ENCODE measurements at places on chromosomes 1 and 21.

DNA sequence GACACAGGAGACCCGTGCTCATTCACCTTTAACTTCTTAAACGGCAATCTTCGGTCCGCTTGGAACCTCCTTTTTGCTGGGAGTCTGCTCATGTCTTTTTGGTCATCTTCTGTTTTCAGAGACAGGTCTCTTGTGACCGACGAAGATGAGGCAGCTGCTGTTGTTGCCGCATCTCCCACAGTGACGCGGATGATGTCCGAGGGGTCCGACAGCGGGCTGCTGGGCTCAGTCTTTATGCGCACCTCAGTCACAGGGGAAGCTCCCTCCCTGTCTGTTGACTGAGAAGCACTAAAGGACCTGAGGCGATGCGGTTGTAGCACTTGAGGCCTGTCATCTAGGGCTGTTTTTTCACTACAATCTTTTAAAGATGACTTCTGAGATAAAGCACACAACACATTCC lies 17.6 kb downstream of the ZBTB21 start:
- DNase-seq, result no peak

- DNase-seq, result no peak
Measured at GRCh38 chr1:184062640-184063286, 11.2 kb downstream of the TSEN15 start.

GRCh38 chr21:16194788-16195537 lies 465.2 kb downstream of the USP25 start:
- no peak for DNase-seq

- no peak for DNase-seq
Measured at GRCh38 chr1:56472860-56473259, 106.5 kb downstream of the PLPP3 start.

DNA sequence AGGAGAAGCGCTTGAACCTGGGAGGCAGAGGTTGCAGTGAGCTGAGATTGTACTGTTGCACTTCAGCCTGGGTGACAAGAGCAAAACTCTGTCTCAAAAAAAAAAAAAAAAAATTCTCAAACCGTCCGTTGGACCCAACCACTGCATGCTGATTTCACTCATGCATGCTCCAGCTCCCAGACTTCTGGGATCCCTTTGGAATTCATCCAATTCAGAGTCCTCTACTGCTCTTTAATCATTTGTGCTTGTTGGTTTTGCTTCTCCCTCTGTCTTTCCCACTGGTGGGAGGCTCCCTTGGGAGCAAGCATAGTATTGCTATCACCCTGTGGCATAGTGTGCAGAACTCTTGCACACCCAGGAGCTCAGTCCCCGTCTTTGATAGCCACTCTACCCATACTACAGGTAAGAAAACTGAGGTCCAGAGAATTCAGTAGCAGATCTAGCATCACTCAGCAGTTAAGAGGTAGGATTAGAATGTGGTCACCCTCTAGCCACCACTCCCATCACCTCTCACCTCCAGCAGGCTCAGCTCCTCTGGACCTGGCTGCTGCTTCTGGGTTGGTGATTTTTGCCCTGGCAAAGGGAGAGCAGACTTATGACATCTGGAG lies 3.1 kb upstream of the LMNA start:
- no peak for DNase-seq

DNA sequence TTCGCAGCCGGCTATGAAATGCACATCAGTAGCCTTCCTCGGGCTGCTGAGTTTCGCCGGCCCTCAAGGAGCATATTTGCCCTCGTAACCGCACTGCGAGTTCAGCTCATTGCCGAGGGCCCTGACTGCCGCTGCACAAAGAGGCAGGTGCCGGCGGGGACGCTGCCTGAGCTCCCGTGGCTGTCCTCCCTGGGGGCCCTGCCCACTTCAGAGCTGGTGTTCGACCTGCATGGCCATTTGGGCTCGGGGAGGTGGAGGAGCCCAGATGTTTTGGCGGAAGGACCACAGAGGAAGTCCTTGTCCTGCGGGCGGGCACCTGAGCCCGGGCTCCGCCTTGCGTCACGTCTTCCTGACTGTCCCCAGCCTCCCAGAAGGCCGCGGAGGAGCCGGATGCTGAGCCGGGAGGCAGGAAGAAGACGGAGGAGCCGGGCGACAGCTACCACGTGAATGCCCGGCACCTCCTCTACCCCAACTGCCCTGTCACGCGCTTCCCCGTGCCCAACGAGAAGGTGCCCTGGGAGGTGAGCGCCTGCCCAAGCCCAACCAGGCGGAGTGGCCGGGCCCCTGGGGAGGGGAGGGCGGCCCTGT lies 29.9 kb upstream of the LRRC3 start:
- DNase-seq, result no peak

GRCh38 chr1:53288002-53288789 lies 39.7 kb downstream of the LRP8 start:
- DNase-seq, result no peak

GRCh38 chr1:32044234-32044633 lies 28.5 kb upstream of the TMEM39B start:
- DNase-seq, result no peak

- DNase-seq, result no peak
Measured at GRCh38 chr1:51044834-51045233, 57.2 kb upstream of the C1orf185 start.

DNA sequence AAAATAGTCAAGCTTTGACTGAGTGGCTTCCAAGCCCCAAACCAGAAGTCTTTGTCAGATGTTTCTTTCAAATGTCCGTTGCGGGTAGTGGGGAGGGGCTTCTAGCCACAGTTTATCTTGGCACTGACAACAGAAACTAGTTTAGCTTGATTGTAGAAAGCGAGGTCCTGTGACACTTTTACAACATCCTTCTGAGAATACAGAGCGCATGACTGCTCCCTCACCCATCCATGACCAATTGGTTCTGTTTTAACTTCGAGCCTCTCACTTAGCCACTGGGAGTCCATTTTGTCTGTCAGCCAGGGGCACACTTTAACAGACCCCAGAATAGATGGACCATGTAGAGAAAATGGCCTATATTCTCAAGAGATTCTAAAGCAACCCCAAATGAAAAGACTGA lies 199.2 kb upstream of the ST6GALNAC5 start:
- DNase-seq, result no peak

- peak; percentile 78 for DNase-seq
Measured at GRCh38 chr1:32876341-32877210, 5.9 kb upstream of the FNDC5 start.

GRCh38 chr21:31182231-31183140 lies 144.2 kb upstream of the KRTAP19-8 start:
- DNase-seq, result peak; percentile 82

GRCh38 chr1:161921990-161922389 lies 101.7 kb downstream of the OLFML2B start:
- DNase-seq, result no peak

- DNase-seq, result no peak
Measured at GRCh38 chr1:219568733-219569132, 44.2 kb downstream of the ZC3H11B start.

- no peak for DNase-seq
Measured at GRCh38 chr1:39754026-39754570, 15.4 kb downstream of the PPIE start.

DNA sequence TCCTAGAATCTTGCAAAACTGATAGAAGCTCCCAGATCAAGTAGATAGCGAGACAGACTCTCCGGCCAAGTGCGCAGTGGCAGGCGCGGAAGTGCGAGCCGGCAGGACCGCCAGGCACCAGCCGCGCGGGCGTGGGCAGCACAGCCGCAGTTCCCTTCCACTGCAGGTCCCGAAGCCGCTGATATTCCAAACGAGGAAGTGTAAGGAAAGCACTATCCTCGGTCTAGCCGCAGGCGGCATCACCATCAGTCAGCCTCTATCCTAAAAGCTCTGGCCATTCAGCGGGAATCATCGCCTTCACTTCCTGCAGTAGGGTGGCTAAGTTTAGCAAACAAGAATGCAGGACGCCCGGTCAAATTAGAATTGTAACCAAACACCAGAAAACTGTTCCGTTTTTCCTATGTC lies 710 bp downstream of the GLRX2 start:
- peak; percentile 53 for DNase-seq

DNA sequence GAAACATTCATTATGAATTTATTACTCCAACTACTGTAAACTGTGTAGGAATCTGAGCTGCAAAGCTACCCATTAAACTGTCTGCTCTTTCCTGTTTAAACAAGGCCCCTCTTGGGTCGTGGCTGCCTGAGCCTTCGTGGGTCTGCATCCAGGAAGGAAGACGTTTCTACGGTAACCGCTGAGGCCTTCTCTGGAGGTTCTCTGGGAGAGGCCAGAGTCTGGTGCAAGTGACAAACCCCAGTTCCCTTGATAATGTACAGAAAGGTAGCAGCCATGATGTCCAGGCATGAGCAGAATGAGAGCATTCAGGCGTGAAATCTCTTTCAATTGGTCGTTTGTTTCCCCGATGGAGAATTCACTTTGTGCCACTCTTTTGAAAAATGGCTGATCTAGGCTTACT lies 350.2 kb downstream of the PLPP3 start:
- DNase-seq, result no peak

GRCh38 chr1:93814059-93814794 lies 64.8 kb downstream of the DNTTIP2 start:
- DNase-seq, result peak; percentile 44

DNA sequence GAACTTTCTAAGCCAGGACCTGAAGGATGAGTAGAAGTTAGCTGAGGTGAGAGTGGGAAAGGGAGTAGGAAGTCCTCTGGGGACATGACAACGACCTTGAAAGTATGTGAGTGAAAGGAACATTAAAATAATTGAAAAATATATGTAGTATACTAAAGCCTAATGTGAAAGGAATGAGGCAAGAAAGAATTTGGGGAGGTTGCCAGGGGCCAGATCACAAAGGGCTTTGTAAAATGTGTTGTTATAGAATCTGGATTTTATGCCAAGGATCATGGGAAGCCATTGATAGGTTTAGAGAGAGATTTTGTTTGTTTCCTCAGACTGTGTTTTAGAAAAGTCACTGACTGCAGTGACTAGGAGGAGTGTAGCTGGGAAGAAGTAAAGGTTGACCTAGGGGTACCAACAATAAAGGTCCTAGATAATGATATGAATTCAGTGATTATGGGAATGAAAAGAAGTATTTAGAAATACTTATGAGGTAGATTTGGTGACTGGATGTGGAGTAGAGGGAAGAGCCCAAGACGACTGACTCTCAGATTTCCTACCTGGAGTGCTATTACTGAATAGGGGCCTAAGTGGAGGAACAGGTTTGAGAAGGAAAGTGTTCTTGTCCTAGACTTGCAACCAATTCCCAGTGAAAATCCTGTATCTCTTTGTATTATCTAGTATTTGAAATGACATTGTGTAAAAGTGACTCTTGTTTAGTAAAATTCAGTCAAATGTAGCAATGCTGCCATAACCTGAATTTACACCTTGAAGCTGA lies 179.8 kb downstream of the PHTF1 start:
- DNase-seq, result no peak

DNA sequence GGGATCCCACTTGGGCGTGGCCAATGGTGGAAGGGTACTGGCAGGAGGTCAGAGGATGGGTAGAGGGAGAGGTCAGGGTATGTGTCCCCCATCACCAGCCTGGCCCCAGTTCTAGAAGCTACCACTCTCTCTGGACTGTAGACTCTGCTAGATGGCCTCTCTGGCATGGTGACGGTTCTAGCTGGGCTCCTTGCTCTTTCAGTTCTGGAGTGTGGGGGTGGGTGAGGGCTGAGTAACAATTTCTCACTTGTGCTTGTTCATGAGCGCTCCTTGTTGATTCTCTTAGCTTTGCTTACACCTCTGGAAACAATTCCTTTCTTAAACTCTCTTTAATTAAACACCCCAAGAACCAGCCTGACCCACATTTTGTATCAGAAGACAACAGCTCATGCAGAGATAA lies 25.3 kb upstream of the EXOSC10 start:
- DNase-seq, result no peak

DNA sequence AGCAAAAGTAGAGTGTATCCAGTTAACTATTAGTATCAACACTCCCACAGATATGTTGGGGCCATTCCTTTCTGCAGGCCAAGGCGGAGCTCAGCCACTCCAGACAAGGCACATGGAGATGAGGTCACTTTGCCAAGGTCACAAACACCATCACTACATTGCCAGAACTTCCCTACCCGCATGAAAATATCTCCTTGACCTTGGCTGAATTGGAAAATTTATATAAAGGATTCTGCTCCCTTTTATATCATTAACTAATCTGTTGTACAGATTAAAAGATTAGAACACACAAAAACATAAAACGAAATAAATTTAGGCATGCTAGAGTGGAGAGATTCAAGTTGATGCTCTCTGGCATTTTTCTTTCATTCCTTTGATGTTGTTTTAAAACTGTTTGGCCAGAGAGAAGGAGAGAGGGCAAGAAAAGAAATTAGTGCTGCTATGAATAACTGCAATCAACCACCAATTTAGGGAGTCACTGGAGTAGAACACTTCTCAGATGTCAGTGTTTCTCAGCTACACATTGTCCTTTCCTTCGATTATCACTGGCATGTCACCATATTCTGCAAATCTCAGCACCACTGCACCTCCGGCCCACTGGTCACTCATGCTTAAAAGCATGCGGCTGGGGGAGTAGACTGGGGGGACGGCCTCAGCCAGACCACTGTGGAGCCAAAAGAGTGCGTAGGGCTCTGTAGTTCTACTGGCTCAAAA lies 78.7 kb upstream of the ATP1B1 start:
- no peak for DNase-seq

GRCh38 chr21:9758888-9759287 lies 762.5 kb upstream of the TPTE start:
- DNase-seq, result no peak

- DNase-seq, result no peak
Measured at GRCh38 chr1:3981261-3981660, 81.2 kb upstream of the C1orf174 start.

- no peak for DNase-seq
Measured at GRCh38 chr1:112000048-112000447, 10.6 kb upstream of the KCND3 start.

DNA sequence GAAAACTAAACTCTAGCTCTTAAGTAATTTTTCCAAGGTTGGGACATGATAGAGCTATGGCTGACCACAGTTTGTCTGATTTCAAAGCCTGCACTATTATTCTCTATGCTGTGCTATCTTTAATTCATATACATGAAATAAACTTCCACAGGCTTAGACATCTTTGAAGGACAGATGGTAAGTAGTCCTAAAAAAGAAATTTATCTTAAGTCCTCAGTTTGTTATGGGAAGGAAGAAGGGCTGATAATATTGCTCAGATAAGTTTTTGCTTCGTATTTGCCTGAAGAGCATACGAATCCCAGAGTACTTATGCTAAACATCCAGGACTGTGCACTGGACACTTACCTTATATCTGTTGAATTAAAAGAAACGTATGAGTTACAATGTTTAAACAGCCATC lies 39.6 kb downstream of the VCAM1 start:
- no peak for DNase-seq

- DNase-seq, result no peak
Measured at GRCh38 chr1:94101613-94102525, 19.1 kb downstream of the ABCA4 start.

GRCh38 chr1:9890224-9890731 lies 19.8 kb downstream of the CTNNBIP1 start:
- DNase-seq, result no peak

GRCh38 chr21:15667010-15667409 lies 62.8 kb upstream of the USP25 start:
- no peak for DNase-seq

DNA sequence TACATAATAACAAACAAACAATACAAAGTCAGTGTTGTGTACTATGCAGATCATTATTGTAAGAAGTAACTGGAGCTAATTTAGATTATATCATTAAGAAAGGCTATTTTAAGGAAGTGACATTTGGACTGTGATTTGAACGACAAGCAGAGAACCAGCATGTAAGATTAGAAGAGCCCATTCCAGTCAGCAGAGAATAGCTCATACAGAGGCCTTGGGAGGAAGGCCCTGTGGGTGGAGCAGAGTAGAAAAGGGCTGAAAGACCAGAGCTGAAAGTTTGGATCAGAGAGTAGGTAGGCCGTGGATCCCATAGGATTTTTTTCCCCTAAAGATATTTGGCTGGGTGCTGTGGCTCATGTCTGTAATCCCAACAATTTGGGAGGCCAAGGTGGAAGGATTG lies 190.1 kb downstream of the OMA1 start:
- DNase-seq, result no peak

Data from activated T-cell treated with anti-CD3 and anti-CD28 coated beads, Interleukin-2, amount 50 U/mL, for 24 hours (primary cell).